ENCODE measurements at places on chromosomes 16 and 17.

DNA sequence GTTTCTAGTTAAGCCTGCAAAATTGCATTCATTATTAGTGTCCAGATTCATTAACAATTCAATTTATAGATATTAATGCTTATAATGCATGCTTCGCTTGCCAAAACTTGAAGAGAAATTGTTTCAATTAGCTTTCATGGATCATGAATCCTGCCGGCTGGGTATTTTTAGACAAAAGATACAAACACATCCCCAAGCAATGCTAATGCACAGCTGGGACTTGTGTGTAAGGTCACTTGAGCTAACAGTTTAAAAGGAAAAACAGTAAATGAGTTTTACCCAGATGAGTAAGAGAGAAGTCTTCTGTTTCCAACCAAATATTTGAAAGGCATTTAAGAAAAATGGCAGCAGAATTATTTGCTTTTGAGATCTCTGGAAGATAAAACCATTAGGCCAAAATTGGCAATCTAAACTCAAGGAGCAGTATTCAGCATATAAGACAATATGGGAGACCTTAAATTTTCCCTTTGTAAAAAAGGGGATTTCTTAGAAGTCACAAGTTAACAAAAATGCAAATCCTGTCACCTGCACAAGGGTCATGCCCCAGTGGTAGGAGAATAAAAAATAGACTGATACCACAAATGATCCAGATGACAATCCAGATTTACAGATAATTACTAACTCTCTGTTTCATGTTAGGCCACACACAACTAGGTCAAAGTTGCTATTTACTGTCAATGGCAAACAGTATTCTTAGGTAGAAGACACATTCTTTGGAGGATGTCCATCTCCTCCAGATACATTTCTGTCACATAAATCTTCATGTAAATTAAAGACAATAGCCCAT lies 418.4 kb upstream of the PMFBP1 start:
- peak; percentile 44 for DNase-seq

DNA sequence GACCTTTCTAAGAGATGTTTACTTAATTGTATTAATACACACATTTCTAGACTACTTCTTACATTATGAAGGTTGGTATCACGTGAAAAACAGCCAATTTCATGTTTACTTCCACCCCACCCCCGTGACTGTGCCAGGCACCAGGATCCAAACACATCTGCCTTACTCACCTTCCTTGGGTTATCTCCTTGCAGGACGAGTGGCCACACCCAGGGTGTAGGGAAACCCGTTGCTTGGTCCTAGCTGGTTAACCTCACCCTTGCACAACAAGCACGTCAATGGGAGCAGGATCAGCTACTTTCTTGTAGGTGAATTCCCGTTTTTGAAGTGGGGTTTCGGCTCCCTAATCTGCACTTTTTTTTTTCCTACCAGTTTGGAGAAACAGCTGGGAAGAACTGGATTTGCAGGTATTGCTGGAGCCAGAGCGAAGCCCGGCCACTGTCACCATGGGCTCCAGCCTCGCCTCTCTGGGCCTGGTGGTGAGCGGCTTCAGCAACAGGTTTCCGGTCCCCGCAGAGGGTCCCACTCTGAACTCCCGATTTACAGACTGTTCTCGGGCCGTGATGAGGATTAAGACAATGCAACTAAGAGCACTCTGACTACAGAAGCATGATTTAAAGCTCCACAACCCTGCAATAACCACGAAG lies 2.1 kb upstream of the UBB start:
- no peak for DNase-seq

DNA sequence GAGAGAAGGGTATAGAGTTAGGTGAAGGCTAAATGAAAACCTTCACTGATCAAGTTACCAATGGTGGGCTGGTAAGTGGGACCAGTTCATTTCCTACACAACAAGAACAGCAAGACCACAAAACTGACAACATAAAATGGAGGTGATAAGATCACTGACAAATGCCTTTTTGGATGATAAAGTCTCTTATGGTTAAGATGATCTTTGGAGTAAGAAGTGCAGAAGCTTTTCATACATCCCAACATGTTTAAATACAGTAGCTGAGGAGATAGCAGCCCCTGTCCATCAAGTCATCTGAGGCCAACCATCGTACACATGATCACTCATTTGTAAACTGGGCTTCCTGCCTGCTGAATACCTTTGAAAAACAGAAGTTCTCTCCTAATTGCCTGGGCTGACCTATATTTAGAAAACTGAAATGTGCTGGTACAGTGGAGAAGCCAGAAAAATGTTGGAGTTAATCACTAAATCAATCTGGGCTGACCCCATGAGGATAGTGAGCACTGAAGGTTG lies 259.0 kb upstream of the ZFHX3 start:
- no peak for DNase-seq

- peak; percentile 70 for DNase-seq
Measured at GRCh38 chr16:50742576-50743200, 802 bp downstream of the CYLD start.

- DNase-seq: no peak
Measured at GRCh38 chr16:3252967-3253366, 3.5 kb downstream of the MEFV start.

- DNase-seq: no peak
Measured at GRCh38 chr17:44267818-44268490, at the start of gene SLC4A1. TSS of gene SLC4A1 (minus strand) at chr17:44268135. CDS start at chr17:44262866, 5,269 bp downstream.

GRCh38 chr17:28751600-28752366 lies 8.0 kb downstream of the TRAF4 start:
- no peak for DNase-seq

DNA sequence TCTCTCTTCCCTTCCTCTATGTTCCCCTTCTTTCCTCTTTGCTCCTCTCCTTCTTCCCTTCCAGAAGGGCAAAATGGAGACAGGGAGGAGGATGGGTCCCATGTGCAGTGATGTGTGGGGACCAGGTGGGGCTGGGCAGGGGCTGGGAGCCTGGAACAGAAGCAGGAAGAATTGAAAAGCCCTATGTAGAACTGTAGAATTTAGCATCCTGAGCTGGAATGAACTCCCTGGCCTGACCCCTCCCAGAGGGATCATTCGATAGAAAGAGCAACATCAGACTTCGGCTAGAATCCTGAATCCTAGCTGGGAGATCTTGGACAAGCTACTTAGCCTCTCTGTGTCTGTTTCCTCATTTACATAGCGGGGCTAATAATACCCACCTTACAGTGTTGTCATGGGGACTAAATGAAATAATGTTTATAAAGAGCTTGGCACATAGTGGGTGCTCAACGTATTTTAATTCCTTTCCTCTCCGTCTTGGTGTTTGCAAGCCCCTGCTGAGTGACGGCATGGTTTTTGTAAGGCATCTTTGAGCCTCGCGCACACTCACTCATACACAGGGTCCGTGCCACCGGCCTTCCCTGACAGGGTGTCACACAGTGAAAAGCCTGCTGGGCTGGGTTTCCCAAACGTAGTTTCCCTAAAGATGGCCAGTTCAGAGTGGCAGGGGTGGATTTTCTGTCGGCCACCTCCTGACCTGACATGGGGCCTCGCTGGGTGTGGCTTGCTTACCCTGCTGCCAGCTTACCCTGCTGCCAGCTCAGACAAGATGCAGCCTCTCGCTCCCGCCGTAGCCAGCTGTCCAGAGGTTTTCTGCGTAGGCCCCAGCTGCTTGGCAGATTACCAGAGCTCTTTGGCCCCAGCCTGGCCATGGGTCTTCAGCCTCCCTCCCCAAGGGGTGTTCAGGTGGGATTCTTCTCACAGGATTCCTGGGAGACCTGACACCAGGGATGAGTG lies 6.1 kb upstream of the ARHGAP23 start:
- no peak for DNase-seq

GRCh38 chr17:64938925-64939474 lies 19.7 kb upstream of the LRRC37A3 start:
- peak; percentile 75 for DNase-seq

DNA sequence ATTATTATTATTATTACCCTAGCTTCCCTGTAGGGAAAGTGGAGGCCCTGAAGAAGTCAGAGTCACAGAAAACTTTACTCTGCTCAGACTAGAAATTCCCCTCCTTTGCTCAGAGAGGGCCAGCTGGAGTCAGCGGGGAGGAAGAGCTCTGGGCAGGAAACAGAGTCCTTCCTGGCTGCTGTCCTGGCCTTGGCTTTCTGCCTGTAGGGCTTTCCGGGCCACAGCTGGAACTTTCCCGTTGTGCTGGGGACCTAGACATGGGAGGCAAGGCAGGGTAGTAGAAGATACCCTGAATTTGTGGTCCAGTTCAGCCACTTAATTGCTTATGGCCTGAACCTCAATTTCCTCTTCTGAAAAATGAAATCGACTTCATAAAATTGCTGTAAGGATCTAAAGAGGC lies 14.0 kb upstream of the CCL2 start:
- DNase-seq: no peak

GRCh38 chr16:5214466-5214865 lies 116.9 kb upstream of the EEF2KMT start:
- no peak for DNase-seq

- DNase-seq: no peak
Measured at GRCh38 chr17:57315061-57316015, 59.0 kb downstream of the MSI2 start.

GRCh38 chr17:70295329-70295728 lies 126.0 kb downstream of the KCNJ2 start:
- no peak for DNase-seq

DNA sequence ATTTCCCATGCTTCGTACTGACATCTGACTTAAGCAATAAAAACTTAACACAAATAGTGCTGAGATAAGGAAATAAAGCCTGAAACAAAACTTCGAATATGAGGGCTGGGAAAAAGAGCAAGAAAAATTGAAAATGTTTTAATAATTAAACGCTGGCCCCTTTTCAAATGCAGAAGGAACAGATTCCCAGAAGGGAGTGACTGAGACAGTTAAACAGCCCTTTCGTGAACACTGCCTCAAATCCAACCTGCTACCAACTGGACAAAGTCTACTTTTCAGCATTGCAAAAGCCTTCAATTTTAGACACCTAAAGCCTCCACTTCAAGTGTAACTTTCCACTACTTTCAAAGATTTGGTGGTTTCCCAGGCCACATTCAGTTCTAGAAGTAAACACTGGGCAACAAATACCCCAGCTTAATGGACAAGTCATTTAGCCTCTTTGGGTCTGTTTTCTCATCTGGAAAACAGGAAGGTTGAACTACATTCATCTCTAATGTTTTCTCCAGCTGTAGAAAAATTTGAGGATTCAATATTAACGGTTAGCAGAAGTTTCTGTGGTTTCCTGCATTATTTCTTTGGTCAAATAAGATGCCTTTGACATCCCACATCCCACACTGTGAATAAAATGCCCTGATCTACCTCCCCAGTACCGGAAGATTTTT lies 11.8 kb downstream of the RFFL start:
- DNase-seq: no peak

DNA sequence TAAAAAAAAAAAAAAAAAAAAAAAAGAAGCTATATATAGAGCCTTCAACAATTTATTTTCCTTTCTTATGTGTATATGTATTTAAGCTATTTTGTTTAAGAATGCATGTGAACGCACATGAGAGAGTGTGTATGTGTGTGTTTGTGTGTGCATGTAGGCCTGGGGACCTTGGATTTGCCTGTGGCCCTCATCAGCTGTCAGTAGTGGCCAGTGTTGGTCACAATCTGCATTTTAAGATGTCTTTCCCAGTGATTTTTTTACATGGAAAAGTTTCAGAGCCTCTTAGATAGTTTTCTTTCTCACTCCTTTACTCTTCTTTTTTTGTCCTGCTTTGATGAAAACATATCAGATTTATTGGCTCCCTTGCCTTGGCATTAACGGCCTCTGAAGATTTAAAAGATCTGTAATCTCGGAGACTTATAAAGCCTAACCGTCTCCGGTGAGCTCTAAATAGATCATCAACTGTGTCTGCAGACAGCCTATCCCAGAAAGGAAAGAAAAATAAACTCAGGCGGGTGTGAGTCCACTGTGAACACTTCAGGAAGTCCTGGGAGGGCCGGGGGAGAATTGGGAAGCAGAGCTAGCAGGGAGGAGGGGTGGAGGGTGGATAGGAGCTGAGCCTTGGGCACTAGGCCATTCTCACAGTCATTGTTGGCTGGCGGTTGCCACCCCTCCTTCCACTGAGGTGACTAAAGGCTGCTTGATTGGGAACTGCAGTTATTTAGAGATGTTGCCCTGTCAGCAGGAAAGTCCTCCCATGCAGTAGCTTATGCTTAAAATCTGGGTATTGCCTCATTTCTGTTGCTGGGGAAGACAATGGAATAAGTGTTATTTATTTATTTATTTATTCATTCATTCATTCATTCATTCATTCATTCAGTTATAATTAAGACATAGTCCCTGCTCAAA lies 86.8 kb downstream of the WWP2 start:
- DNase-seq: no peak

DNA sequence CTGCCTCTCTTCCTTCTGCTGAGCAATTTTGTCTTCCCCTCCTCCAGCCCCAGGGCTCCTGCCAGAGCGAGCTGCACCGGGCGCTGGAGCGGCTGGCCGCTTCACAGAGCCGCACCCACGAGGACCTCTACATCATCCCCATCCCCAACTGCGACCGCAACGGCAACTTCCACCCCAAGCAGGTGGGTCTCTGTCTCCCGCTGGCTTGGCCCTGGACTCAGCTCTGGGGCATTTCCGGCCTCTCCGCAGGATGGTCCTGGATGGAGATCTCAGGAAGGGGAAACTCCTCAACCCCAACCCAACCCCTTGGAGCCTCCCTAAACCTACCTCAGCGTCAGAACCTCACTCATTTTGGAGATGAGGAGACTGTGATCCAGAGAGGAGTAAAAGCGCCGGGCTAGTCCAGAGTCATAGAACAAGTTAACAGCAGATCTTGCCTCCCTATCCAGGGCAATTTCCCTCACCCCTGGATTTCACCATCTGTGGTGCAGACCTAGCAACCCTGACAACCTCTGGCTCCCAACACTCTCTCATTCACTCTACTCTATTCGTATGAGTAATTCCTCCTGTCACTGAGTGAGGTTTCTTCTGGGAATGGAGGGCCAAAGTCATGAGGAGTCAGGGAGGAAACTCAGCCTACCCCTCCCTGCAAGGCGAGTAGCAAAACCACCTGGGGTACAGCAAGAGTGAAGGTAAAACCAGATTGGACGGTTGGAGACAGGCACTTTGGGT lies 10.8 kb downstream of the IGFBP4 start:
- no peak for DNase-seq

GRCh38 chr17:48907713-48908046 lies 527 bp upstream of the UBE2Z start:
- no peak for DNase-seq

DNA sequence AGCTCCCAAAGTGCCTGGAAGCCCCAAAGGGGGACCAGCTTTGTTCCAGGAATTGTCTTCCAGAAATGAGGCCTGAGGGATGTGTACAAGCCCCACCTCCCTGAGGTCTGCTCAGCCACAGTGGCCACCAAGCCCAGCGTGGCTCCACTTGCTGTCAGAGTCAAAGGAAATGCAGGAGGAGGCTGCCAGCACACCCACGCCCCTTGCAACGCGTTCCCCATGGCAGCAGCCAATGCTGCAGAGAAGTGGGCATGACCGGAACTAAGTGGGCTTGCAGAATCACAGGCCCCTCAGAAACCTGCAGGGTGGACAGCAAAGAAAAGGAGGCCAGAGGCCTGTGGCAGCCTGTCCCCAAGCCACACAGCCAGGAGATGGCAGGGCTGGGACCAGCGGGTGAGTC lies 320.8 kb downstream of the FOXL1 start:
- DNase-seq: no peak

- no peak for DNase-seq
Measured at GRCh38 chr16:27489906-27490305, 59.8 kb downstream of the GTF3C1 start.

GRCh38 chr17:78278139-78278741 lies 46.8 kb downstream of the TMEM235 start:
- DNase-seq: no peak

GRCh38 chr17:70646673-70647072 lies 477.3 kb downstream of the KCNJ2 start:
- no peak for DNase-seq
